BE2C (cell line): ENCODE measurements at places on chromosomes 5 and 9.
A peak's percentile ranks its signal among the peaks of the same experiment; 100 is the strongest.

GRCh38 chr9:97857606-97858392 lies 4.8 kb downstream of the FOXE1 start:
- no peak for DNase-seq

GRCh38 chr5:175629793-175630192 lies 28.1 kb upstream of the HRH2 start:
- DNase-seq, result no peak

DNA sequence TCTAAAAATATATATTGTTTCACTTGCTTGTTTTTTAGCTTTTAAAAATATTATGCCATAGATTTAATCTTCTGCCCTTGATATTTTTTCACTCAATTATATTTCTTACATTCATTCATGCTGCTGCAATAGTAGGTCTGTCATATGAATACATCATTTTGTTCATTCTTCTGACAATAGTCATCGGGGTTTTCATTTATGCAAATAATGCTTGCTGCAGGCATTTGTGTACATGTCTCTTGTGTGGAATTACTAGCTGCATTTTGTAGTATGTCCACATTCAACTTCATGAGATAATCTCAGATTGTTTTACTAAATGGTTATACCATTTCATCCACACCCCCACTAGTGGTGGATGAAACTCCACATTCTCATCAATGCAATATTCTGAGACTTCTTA lies 5.3 kb upstream of the PLPP1 start:
- no peak for DNase-seq

DNA sequence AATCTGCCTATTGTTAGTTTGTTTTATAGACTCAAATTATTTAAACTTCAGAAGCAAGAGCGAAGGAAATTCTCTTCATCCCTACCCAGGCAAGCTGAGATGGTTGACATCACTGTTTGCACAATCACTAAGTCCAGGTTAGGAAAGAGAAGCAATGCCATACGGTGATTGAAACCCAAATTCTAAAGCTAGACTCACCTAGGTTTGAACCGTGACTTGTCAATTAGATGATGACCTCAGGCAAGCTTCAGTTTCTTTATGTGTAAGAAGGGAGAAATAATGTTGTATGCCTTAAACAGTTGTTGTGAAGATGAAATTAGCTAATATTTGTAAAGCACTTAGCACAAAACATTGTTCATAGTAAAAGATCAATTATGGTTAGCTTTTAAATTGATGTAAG lies 96.5 kb upstream of the ANKRD55 start:
- no peak for DNase-seq

GRCh38 chr9:136700959-136701667 lies 11.3 kb upstream of the DIPK1B start:
- no peak for DNase-seq

DNA sequence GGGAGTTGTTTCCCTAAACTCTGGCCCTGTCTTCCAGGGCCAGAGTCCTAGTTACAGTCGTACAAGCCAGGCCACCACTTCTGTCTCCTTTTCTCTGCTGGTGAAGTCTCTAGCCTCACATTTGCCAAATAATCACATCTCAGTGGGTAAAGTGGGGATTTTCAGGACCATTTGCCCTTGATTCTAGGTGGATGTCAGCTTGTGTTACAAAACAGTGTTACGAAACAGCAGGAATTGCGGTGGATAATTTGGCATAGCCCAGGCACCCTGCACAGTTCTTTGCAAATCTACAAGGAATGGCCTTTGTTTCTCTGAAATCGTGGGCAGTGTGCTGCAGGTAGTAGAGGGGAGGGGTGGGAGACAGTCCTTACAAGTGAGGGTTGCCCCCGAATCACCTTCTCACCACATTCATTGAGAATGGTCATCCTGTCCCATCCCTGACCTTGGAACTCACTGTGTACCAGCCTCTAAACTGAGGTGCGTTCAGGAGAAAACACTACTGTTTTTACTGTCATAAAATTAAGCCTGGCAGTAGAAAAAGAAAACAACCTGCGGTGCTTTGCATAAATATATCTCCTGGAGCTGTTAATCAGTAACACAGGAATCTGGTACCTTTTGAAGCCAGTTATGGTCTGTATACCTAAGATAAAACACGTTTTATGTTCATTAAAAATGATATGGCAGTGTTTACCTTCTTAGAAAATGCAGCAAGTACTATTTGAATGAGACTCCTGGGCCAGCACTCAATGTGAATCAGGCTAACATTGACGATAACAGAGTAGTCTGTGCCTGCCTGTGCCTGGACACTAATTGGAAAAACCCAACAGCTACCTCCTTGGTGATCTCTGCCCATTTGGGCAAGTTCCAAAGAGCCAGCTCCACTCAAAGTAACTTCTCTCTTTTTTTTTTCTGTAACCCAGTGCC lies 44.3 kb downstream of the CYSTM1 start:
- no peak for DNase-seq

DNA sequence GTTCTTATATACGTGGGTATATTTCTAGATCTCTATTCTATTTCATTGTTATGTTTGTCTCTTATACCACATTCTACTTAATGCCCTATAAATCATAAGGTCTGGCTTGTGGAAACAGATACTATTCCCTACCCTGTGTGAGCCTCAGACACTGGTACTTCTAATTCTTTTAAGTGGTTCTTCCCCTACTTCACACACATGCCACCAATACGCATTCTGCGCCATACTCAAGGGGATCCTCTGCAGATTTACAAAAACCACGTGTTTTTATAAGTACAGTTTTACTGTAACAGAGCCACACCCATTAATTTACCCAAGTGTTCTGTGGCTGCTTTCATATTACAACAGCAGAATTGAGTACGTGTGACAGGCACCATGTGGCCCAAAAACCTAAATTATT lies 195.6 kb downstream of the SAXO1 start:
- no peak for DNase-seq

DNA sequence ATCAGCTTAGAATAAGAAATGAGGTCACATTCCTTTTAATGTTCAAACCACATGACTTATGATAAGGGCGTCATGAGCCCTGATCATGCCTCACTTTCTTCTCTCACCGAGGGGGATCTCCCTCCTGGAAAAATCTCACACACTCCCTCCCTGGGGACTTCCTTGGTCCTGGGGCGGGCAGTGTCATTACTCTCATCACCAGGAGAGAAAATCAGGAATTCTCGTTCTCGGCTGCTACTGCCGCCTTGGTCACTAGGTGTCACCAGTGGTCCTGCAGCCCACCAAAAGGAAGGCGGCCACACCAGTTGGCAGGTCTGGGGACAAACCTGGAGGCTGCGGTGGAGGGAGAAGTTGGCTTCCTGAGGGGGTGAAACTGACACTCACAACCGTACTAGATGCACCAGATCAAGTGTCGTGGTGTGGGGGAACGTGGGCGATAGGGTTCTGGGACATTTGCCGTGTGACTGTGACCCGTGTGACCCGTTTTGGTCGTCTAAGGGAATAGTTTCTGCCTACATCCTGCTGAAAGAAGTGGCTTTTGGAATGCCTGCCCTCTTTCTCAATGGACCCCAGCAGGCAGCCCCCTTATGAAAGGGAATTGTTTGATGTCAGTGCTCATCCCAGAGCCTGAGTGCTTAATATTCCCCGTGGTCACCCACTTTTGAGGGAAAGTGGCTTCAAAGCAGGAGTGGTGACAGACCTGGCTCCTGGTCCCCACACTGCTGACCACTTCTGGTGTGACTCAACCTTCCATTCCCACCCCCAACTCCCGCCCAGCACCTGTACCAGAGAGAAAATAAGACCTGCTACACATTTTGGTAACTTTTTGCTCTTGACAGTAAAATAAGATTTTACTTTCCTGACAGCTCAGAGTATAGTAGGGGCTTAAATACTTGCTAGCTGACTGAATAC lies 63.2 kb downstream of the ACER2 start:
- DNase-seq, result peak; percentile 72

- no peak for DNase-seq
Measured at GRCh38 chr5:52466113-52466512, 321.6 kb upstream of the ITGA1 start.

DNA sequence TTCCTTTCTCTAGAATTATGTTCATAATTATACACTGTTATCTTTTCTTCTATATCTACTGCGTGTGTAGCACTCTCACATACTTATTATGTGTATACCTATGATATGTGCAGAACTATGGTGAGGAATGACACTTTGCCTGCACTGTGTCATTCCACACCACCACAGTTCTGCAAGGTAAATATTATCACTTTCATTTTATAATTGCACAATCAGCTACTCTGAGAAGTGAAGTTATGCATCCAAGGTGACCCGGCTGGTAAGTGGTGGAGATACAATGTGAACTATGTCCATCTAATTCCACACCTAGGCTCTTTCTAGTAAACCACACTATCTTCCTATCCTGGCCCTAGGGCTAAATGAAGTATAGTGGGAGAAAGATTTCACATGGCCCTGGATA lies 170.1 kb upstream of the ATP10B start:
- no peak for DNase-seq

DNA sequence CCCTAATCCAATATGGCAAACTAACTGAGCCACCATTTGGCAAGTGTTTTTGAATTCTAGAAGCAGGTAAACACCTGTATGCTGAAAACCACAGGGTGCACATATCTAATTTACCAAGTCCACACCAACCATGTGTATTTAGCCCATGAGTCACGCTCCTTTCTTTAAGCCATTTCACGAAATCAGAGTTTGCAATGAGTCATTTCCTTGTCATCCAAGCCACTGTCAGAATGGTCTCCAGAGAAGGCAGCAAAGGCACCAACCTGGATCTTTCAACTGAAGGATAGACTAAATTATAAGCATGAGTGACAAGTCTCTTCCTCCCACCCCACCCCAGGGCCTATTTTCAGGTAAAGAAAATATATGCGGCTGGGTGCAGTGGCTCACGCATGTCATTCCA lies 110.0 kb downstream of the PAX5 start:
- DNase-seq, result no peak

DNA sequence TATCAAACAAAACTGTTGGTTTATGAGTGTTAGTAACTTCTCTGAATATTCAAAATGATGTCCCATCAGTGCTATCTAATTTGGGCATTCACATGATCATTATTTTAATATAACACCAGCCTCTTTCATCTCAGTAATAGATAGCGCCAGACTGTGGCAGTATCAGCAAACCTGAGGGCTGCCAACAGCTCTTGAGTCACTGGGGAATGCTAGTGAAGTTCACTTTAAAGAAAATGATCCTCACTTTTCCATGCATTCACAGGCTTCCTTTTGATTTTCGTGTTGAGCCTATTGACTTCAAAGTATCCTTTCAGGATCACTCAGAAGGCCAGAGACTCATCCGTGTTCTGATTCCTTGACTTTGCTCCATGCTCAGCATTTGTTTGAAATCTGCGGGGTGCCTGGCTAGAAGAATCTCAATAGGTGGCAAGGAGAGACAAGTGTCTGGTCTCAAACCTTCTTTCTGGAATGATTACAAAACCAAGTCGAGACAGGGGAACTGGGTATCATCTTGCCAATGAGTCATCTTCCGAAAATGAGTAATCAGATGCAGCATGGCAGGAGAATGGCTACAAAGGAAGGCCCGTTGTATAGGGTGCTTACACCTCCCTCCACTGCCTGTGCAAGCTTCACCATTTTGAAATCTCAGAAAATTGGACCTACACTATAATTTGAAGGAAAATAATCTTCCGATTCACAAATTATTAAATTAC lies 509.1 kb downstream of the RASEF start:
- DNase-seq, result no peak

DNA sequence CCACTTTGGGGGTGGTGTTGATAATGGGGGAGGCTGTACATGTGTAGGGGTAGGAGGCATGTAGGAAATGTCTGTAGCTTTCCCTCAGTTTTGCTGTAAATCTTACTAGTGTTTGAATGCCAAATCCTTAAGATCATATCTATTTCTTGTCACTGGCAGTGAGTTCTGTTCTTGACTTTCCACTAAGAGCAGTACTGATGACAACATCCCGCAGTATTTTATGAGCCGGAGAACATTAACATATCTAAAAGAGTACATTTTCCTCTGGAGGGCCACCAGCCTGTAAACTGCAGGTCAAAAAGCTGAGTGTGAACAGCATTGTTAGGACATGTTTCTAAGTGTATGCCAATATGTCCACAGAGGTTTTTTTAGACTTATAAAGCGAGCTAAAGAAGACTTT lies 2.5 kb upstream of the HSPB3 start:
- no peak for DNase-seq

- no peak for DNase-seq
Measured at GRCh38 chr5:17114715-17115599, 102.5 kb upstream of the BASP1 start.

DNA sequence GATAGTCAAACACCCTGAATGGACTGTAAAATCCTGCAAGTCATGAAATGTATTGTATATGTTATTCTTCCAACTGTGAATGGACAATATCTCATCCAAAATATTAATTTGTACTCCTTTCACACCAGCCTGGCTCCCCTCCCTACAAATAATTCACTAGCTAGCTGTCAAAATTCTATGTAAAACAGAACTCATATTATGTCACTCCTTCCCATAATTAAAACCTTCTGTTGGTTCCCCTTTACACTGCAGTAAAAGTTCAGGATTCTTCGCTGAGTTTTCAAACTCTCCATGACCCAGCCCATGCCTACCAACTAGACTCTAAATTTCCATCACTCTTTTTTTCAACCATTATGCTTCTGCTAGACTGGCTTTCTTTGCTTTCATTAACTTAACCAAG lies 857.1 kb downstream of the TAF11L14 start:
- DNase-seq, result no peak

DNA sequence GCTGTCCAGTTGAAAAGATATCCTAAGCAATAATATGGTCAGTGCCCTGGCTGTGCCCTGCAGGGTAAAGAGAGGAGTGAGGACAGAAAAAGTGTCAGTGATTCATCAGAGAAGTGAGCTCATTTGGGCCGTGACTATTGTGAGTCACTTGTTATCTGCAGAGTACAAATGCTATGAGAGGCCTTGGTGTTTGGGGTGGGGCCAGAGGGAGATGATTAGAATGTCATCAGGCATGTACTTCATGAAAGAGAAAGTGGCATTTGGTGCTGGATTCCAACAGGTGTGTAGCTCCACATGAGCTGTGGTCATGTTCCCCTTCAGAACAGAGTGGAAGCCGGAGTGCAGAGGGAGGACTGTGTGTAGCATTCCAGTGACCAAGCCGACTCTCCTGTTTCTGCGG lies 174.1 kb downstream of the KDM4C start:
- DNase-seq, result no peak

GRCh38 chr9:126646162-126646561 lies 32.4 kb downstream of the LMX1B start:
- DNase-seq, result no peak

- DNase-seq, result peak; percentile 81
Measured at GRCh38 chr9:129174724-129175514, 3.1 kb downstream of the IER5L start.

GRCh38 chr5:118726891-118727290 lies 261.5 kb downstream of the DTWD2 start:
- no peak for DNase-seq

DNA sequence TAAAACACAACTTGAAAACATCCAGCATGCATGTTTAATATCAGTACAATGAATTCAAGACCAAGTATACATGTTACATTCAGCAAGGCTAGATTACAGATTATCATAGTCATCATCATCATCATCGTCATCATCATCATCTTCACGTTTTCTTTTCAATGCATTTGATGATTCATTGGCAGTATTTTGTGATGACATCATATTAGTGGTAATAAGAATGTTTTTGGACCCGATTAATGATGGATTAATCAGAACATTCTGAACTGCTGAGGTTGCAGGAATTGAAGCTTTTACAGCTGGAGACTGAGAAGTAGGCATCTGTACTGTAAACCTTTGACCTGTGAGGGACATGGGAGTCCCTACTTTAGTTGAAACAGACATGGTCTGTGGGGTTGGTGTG lies 4.5 kb downstream of the AK6 start:
- DNase-seq, result no peak
